ENCODE measurements at places on chromosomes 12 and 14.

GRCh38 chr14:26917086-26917485 is 319.3 kb upstream of the NOVA1 start:
- no peak for DNase-seq

DNA sequence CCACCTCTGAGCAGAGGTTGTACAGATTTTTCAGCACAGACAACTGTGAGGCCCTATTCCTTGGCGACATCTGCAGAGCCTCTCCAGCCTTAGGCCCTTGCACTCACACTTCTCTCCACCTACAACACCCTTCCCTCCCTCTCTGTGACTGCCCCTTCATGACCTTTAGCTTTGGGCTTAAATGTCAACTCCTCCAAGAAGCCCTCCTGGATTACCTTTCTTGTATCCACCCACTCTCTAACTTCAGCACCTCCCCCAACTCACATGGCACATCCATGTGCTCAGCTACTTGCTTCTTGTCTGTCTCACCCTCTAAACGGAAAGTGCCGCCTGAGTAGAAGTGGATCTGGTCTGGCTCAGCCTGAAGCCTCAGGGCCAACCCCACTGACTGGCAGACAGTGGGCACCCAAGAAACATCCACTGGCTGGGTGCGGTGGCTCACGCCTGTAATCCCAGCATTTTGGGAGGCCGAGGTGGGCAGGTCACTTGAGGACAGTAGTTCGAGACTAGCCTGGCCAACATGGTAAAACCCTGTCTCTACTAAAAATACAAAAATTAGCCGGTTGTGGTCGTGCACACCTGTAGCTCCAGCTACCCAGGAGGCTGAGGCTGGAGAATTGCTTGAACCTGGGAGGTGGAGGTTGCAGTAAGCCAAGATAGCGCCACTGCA is 22.1 kb downstream of the TRPV4 start:
- DNase-seq: no peak

GRCh38 chr14:32818581-32818980 is 120.1 kb upstream of the NPAS3 start:
- DNase-seq: no peak

GRCh38 chr14:56276108-56276507 is 157.9 kb downstream of the PELI2 start:
- DNase-seq: no peak

GRCh38 chr12:2858334-2858733 is 1.5 kb upstream of the TEX52 start:
- DNase-seq: no peak

DNA sequence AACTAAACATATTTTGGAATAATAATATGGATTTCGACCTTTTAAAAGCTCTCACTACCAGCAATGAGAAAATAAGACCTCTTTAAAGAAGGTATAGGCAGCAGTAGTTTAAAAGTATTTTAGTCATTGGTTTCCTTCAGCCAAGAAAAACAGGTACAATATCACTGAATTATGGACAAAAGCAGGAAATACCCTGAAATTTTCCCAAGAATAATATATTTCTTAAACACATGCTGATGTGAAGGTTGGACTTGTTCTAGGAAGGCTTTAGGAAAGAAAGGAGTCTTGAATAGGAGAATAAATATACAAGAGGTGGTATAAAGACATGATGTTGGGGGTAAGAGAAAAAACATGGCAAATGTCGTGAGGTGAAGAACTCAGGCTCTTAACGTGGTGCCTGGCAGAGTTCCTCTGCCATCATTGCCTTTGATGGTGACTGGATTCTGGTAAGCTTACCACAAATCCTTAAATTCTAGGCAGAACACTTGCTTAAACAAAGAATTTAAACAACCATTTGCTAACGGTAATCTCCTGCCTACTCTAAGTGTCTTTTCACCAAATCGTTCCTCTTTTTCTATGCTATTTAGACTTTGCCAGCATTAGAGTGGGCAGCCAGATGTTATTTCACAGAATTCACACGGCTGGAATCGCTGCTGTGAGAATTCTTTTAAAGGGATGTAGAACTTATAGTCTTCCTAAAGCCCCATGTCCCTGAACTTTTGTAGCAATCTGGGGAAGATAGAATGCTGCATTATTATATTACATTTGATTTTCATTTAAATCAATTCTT is 11.9 kb upstream of the NUDT4 start:
- no peak for DNase-seq

DNA sequence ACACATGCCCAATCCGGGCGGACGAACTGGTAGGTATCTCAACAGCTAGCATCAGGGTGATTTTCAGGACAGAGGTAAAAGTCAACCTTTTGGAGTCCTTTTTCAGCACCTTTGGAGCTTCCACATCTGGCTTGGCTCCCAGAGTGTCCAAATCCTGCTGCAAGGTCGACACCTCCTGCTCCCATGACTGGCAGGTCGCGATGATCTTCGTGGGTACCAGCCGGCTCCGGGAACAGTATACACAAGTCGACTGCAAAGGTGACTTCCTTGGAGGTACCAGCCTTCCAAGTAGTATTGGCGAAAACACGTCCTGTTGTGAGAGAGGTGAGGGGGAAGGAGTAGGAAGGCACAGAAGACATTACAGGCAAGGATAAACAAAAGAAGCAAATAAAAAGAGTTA is 672.7 kb downstream of the TMEM121 start:
- no peak for DNase-seq

DNA sequence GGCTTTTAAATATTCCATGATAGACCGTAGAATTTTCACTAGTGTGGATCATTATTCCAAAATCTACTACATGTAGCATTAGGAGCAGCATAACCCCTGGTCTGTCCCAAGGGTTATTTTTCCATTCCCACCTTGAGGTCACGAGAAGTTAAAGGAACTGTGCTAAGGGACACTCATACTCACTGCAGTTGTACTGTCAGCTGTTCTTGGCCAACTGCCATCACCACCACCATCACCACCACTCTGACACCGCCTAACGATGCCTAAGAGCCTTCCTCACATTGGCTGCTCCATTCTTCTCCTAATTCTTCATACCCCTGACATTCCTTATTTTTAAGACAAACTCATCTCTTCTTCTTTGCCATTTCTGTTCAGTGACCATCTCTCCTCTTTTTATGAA is 13.4 kb upstream of the PTGDR start:
- no peak for DNase-seq

GRCh38 chr12:54522243-54522642 is 24.7 kb downstream of the NCKAP1L start:
- DNase-seq: no peak

DNA sequence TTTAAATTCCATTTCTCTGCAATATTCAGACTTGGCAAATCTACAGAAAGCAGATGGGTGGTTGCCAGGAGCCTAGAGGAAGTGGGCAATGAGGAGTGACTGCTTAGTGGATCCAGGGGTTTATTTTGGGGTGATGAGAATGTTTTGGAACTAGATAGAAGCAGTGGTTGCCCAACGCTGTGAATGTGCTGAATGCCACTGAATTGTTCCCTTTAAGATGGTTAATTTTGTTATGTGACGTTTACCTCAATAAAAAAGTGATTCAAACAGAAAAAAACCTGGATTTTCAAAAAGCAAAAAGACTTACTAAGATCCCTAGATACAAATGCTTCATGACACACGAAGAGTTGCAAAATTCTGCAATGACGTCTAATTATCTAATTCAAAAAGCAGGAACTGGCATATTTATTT is 34.2 kb downstream of the DAO start:
- DNase-seq: no peak

DNA sequence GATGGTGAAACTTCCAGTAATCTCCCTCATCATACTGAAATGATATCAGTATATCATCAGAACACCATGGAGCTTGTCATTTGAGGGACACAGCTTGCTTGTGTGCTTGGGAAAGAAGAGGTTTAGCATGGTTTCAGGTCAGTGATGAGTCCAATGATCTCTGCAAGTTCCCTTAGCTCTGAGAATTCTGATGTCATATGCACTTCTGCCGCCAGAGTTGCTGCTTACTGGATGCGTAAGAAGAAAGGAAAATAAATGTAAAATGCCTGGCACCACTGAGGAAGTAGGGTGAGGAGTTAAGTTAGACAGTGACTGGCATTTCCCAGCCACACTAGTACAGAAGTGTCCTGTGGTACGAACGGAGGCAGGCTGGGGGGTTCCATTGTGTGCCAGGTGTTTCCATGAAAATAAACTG is 22.6 kb downstream of the PRKCH start:
- DNase-seq: peak; percentile 51

DNA sequence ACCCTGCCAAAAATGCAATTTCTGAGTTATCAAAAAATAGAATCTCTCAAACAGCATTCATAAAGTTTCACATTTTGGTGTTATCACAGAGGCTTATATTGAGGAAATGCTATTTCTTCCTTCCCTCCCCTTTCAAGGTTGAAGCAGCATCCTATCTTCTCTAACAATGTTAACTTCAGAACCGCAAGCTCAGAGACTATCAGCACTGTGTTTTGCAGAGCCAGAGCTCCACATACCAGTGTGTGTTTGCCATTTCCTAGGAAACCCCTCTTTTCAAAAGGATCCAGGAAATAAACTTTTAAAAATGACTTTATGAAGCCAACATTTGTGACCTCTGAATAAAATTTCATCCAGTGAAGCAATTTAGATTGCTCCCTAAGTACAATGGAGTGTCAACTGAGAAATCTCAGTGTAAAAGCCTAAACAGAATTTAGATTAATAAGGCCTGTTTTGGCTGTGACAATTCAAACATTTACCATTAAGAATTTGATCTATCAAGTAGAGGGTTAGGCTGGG is 332.6 kb downstream of the NOVA1 start:
- DNase-seq: no peak

- DNase-seq: no peak
Measured at GRCh38 chr12:7265251-7265650, 38.6 kb upstream of the ACSM4 start.

- no peak for DNase-seq
Measured at GRCh38 chr12:93048656-93049055, 119.6 kb upstream of the EEA1 start.

GRCh38 chr12:26001530-26001929 is 43.0 kb downstream of the RASSF8 start:
- no peak for DNase-seq

DNA sequence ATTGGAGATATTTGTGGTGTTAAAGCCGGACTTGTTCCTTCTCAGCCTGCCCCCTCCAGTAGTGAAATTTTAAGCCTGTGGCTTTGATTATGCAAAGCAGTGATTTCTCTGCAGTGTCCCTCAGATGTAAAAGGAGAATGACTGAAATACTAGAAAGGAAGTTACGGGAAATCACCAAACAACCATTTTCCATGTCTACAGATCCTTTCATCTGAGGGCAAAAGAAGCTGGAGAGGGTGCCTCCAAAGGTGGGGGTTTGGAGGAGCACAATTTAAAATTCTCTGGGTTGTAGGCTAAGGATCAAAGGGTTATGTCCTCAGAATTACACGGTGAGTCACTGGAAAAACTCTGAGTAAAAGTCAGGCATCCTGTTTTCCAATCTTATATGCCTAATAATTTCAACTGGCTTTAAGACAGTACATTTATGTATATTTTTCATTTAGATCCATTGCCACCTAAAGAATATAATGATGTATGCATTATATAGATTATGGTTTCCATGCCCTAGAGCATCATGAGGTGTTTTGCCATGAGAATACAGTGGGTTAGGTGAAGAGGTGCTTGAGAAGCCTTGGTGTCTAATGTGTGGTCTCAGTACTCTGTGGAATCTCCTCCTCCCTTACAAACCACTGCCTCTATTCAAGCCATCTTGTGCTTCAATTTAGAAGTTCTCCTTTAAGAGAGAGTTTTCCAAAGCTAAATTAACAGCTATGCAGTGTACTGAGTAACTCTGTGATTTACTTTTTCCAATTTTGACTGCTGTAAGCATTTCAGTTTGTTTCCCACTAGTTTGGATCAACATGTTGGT is 362.1 kb downstream of the RAD51B start:
- DNase-seq: no peak

DNA sequence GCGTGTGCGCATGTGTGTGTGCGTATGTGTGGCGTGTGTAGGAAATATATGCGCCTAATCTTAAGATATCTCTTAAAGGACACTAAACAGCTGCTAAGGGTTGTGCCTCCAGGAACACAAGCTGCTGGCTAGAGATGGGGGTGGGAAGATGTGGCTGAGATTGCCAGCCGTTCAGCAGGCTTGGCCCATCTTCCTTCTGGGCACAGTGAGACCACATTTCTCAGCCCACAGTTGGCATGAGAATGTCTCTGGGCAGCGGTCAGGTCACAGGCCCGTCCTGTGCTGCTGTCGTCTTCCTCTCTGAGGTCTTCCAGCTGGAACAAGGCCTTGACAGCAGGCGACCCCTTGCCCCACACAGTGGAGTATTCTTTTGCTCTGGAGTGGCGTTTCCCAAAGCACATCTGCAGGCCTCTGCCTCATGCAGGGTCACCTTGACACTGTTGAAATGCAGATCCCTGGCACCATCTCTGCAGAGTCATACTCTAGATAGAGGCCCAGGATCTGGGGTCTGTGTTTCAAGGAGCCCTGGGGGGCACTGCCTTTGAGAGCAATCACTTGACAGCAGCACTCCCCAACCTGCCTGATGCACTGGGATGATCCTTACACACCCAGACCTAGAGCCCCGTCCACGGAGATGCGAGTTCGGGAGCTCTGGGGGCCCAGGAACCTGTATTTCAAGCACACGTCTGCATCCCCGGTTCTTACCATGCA is 335.5 kb upstream of the SFSWAP start:
- no peak for DNase-seq

GRCh38 chr12:114904254-114905003 is 220.5 kb upstream of the TBX3 start:
- no peak for DNase-seq

- no peak for DNase-seq
Measured at GRCh38 chr14:78335531-78335930, 165.4 kb downstream of the NRXN3 start.

DNA sequence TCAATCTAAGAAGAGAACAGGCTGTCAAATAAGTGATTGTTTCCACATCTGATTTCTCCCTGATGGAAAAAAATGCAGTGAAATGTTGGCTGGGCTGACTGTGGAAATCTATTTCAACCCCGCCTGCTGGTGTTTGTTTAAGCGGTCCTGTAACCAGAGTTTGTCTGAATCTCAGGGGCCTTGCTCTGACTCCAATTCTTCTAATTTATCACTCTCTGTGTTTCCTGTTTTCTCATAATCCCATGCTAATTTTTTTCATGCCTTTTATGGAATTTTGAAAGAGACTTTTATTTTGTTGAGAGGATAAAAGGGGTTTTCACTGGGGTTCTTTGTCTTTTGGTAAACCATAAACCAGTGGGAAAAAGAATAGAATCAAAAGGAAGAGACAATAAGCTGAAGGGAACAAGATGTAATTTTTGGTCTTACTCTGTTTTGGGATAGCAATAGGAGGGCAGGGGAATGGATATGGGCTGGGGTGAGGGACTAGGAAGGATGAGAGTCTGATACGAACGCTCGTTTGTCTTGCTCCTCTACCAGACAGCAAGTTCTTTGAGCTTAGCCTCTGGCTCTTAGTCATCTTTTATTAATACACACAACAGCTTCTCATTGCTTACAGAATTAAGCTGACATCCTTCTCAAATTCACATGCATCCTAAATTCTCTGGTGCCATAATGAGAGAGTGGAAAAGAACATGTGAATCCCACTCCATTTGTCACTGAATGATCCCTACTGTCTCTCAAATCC is 8.0 kb upstream of the MGP start:
- no peak for DNase-seq

GRCh38 chr14:55301437-55302121 is 30.4 kb downstream of the FBXO34 start:
- no peak for DNase-seq
